Fibroblast of gingiva (primary cell): ENCODE measurements at places on chromosomes 12 and 14.
A peak's percentile ranks its signal among the peaks of the same experiment; 100 is the strongest.

DNA sequence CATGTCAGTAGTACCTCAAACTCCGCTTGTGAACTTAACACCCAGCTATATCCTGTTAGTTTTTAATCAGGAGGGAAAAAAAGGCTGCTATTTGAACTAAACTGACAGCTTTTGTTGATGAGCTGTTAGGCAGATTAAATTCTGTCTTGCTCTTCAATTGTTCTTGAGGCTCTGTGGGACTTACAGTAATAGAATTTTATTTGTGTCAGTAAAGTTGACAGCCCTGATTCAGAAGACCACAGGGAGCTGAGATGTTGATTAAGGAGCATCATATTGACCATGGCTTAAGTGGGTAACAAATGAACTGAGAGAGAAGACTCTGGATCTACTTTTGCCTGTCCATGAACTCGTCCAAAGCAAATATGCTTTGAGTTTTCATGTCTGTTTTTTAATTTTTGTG lies 622.9 kb downstream of the DIO2 start:
- DNase-seq = no peak

GRCh38 chr12:674272-674781 lies 11.1 kb upstream of the NINJ2 start:
- DNase-seq = no peak

- peak; percentile 81 for DNase-seq
These were observed 27.4 kb upstream of the ABCD2 start for GRCh38 chr12:39646963-39647362.

- peak; percentile 14 for DNase-seq
These were observed 10.9 kb upstream of the TRPV4 start for GRCh38 chr12:109844091-109844490.

GRCh38 chr12:83092129-83092528 lies 405.4 kb downstream of the TMTC2 start:
- no peak for DNase-seq

GRCh38 chr12:122406701-122407164 lies 15.7 kb downstream of the CLIP1 start:
- peak; percentile 67 for DNase-seq

- DNase-seq = no peak
These were observed 630 bp downstream of the GARIN6 start for GRCh38 chr12:99648183-99648582.

DNA sequence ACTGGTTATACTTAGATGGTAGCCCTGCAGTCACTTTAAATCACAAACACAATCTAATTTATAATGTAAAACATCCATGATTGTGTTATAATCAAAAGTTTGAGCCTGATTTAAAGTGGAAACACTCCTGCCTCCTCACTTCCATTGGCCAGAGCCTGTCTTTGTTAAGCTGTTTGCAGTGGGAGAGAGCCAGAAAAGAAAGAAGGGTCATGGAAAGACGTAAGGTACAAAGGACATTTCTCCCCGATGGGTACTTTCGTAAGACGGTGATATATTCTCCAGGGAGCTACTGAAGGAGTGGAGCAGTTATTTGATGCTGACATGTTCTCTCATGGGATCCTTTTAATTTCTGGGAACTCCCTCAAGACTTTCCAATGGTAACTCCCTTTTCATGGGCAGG lies 164.0 kb downstream of the METTL25 start:
- no peak for DNase-seq

GRCh38 chr14:21476523-21476924 lies 235 bp downstream of the RAB2B start:
- no peak for DNase-seq

DNA sequence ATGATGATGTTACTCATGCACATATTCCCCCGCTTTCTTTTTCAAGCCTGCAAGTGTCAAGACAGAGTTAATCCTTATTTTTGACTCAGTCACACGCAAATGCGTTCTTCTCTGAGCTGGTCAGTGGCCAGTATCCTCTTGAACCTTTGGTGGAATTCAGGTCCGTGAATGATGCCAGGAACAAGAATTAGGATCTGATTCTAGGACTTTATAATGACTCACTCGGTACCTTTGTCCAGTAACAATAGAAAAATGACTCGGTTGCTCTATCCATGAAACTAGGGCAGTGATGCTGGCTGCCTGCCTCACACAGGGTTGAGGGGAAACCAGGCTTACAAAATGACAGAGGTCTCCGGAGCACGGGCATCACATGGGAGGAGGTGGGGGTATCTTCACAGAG lies 185.8 kb upstream of the NUDT4 start:
- peak; percentile 65 for DNase-seq

GRCh38 chr14:69536971-69537370 lies 37.7 kb downstream of the CCDC177 start:
- DNase-seq = no peak

- no peak for DNase-seq
These were observed 921.8 kb downstream of the VRK1 start for GRCh38 chr14:97718886-97719442.

DNA sequence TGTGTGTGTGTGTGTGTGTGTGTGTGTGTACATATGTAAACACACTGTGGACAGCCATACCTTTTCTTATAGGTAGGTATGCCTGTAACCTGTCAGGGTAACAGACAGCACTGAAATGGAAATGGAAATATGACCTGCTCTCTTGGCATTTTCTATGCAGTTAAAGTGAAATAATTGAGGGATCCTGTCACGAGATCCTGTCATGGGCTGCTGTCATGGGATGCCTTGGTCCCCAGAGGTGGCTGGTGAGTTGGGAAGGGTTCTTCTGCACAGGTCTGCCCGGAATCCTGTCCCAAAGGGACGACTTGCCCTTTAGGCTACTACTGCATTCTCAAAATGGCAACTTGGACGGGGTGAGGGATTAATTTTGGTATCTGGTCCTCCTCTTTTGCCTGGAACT lies 47.3 kb downstream of the ELK3 start:
- DNase-seq = no peak

DNA sequence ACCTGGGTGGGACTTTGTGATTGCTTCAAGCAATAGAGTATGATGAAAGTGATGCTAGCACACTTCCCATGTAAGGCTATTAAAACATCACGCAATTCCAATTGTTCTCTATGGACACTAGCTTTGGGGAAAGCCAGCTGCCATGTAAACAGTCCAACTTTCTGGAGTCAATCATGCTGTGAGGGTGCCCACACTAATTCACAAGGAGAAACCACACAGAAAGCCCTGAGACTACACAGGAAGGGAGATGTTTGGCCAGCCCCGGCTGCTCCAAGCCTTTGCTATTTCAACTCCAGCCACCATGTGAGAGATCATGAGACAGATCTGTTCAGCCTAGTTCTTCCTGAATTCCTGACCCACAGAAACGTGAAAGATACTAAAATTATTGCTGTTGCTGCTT lies 96.3 kb downstream of the ST8SIA1 start:
- peak; percentile 37 for DNase-seq
